Globus pallidus (tissue), 1 donor: ENCODE measurements at places on chromosomes 16 and 17.

GRCh38 chr17:66625311-66625767, 209.6 kb upstream of the CACNG5 start:
- DNase-seq: peak; percentile 49

GRCh38 chr17:40151414-40151963, 11.2 kb downstream of the CASC3 start:
- DNase-seq: no peak

- no peak for DNase-seq
Observed at GRCh38 chr16:77599793-77600415, 122.4 kb upstream of the NUDT7 start.

GRCh38 chr16:87297918-87298631, 19.1 kb downstream of the C16orf95 start:
- no peak for DNase-seq
